Sciatic nerve (tissue), 2 donors: ENCODE measurements at places on chromosomes 12 and 14.

DNA sequence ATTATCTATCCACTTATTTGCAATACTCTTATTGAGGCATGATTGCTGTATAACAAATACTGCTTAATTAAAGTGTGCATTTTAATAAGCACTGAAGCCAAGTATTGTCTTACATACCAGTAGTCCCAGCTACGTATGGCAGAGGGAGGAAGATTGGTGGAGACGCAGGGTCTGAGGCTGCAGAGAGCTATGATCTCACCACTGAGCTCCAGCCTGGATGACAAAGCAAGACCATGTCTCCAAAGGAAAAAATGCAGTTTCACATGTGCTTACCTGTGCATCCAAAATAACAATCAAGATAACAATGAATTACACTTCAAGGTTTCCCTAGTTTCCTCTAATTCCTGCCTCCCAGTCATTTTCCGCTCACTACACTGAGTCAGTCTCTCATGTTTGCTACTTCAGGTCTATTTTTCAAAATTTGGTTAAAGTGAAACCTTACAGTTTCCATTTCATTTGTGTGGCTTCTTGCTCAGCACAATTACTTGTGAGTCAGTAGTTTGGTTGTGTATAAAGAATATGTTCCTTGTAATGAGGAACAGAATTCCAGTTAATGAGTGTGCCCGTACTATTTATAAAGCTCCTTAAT, 1250.1 kb downstream of the TMEM121 start:
- DNase-seq: no peak

- DNase-seq: no peak
These were observed 6.4 kb downstream of the DDHD1 start for GRCh38 chr14:53146739-53147138.

DNA sequence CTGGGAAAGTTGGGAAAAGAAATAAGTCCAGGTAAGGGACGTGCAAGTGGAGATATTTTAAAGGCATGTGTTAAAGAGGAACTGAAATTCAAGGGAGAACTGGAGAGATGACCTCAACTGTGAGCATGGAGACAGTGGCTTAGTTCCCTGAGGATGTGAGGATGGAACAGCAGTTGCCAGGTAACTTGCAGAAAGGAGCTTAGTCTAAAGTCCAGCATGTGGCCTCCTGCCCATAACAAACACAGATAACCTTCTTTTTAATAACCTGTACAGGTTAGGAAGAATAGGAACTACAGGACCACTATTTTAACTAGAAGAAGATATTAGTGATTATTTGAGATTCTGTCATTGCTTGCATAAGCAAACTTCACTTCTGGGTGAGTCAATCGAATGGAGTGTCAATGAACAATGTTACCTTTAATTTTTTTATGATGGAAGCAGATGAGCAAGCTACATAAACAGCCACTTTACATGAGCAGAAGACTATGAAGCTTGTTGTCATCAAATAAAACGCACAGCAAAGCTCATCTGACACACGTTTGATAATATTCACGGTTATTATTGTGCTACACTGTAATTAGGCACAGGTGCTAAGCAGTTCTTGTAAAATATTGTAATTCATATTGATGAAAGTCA, 291.7 kb upstream of the DDHD1 start:
- DNase-seq: no peak

DNA sequence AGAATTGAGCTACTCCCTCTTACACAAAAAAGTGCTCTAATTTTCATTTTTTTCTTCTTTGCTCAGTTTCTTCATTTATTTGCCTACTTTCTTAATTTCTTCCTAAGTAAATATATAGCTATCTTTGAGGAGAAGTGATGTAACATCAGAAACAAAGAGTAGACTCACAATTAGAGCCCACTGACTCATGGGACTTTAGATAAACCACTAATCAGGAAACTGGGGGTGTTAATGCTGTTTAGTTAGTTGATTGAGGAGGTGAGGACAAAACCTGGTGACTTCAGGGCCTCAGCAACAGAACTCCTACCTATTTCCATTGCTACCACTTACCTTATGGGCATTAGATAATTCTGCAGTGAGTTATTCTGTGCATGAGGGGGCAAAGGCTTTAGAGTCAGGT, 151.7 kb downstream of the MON2 start:
- DNase-seq: no peak

DNA sequence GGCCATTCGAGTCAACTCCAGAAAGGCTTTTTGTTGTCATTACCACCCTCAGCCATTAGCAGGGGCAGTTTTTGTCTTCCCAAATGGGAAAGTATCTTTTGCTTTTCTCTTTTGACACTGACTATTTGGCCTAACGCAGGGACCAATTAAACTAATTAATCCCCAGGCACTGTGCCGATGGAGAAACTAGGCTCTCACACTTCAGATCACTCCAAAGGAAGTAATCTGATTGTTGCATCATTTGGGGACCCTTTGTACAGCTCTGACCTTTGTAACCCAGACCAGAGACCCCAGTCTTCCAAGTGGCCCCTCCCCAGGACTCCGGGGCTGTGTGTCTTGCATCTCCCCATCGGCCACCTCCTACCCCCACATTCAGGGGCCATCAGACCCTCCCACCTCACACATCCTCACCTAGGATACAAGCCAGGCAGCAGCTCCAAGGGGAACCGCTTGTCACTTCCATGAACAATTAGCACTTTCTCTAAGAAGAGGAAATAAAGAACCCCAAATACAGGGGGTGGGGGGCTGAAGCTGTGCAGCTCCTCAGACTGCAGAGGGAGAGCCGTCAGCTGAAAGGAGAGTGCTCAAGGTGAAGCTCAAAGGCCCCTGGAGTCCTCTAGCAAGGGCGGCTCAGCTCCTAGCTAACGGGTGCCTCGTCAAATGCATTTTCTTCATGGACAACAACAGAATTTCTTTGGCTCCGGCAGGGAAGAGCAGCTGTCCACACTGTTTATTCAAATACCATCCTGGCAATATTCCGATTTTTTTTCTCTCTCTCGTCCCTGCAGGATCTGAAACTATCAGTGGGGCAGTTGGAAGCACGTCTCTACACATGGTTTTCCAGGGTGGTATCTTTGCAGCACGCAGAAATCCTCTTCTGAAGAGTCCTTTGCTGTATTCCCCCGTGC, 64.3 kb upstream of the DIO3 start:
- peak; percentile 39 for DNase-seq

DNA sequence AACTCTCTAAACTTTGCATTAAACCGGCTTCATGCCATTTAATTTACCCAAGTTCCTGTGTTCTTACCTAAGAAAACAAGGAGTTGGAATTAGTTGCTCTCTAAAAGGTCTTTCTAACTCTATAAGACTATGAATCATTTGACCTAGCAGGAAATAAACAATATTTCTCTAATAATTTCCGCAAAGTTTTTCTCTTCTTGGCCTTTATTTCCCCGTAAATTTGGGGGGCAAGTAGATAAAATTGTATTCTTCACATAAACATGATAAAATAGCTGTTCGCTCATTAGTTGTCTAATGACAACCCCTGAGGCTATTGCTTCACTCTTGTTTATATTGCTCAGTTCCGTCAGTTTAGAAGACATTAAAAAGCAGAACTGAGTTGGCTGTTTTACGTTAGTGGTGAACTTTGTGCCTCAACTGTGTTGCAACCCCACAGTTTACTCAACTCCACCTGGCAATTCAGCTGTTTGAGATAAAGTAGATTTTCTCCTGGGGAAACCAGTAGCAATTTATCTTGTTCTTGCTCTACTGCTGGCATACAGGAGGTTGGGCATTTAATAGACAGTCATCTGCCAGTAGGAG, 74.7 kb downstream of the BTG1 start:
- DNase-seq: no peak

- no peak for DNase-seq
These were observed 17.7 kb downstream of the SMIM41 start for GRCh38 chr12:52097045-52097666.

DNA sequence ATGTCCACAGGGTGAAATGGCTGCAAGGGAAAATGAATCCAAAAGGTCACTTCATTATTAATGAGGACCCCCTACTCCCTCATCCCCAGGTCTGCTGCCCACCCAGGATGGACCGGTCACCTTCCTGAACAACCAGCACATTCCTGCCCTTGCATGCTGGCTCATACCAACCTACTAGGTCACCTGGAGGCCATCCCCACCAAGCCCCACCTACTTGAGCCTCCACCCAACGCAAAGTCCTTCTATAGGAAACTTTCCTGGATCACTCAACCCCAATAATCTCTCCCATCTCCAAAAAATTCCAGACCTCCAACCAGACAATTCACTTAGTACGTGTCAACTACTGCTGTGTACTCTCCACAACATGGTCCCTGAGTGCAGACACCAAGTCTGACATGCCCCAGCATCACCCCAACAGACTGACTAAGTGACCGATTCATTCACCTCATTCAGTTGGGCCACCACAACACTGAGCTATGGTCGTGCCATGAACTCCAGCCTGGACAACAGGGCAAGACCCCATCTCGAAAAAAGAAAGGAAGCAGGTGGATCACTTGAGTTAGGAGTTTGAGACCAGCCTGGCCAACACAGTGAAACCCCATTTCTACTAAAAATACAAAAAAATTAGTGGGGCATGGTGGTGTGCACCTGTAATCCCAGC, 18.1 kb downstream of the CLMN start:
- no peak for DNase-seq
